Fibroblast of the aortic adventitia (primary cell): ENCODE measurements at places on chromosomes 1 and 21. TPM values are rescaled to one million over a fixed set of nuclear protein-coding genes. Genes with fewer than 3 reads are reported as not detected.

- peak; percentile 91 for DNase-seq
Observed at GRCh38 chr1:46223472-46223943, 20.4 kb downstream of the LURAP1 start.

DNA sequence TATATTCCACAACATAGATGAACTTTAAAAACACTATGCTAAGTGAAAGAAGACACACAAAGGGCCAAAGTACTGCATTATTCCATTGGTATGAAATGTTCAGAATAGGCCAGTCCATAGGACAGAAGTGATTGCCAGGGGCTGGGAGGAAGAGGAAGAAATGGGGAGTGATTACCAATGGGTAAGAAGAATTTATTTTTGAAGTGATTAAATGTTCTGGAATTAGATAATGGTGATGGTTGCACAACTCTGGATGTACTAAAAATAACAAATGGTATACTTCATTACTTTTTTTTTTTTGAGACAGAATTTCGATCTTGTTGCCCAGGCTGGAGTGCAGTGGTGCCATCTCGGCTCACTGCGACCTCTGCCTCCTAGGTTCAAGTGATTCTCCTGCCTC, 61.7 kb downstream of the CHD5 start:
- DNase-seq = peak; percentile 23

DNA sequence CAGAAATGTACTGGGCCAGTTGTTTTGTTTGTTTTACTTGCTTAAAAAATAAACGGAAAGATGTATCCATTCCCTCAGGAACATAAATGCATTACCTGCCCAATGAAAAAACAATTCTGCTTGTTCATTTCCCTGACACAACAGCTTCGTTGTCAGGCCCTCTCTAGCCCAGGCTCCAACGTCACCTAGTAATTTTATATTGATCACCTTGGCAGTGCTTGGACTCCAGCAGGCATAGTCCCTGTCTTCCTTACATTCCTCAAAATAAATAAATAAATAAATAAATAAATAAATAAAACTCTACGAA, 1.2 kb downstream of the CEP170 start:
- DNase-seq = no peak

GRCh38 chr1:28885977-28886730, 28.2 kb upstream of the EPB41 start:
- no peak for DNase-seq

DNA sequence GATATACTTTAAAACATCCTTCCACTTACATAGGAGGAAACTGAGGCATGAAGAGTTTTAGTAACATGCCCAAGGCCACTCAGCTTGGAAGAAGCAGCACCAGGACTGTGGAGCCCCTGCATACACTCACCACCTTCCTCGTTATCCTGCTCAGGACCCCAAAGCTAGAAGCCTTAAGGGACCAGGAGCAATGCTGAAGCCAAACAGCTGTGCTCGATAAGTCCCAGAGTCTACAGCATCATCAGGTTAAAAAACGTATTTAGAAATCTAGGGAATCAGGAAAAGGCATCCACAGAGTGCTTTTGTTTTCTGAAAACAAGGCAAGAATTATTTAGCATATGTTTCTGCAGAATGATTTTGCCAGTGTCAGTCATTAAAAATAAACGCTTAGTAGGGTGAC, 301.7 kb upstream of the ESRRG start:
- DNase-seq = no peak

GRCh38 chr1:62045574-62045973, 149.1 kb upstream of the L1TD1 start:
- no peak for DNase-seq

- no peak for DNase-seq
Observed at GRCh38 chr1:204350312-204350711, 9.4 kb downstream of the PLEKHA6 start.

GRCh38 chr1:93703643-93704042, 22.0 kb upstream of the BCAR3 start:
- DNase-seq = no peak

DNA sequence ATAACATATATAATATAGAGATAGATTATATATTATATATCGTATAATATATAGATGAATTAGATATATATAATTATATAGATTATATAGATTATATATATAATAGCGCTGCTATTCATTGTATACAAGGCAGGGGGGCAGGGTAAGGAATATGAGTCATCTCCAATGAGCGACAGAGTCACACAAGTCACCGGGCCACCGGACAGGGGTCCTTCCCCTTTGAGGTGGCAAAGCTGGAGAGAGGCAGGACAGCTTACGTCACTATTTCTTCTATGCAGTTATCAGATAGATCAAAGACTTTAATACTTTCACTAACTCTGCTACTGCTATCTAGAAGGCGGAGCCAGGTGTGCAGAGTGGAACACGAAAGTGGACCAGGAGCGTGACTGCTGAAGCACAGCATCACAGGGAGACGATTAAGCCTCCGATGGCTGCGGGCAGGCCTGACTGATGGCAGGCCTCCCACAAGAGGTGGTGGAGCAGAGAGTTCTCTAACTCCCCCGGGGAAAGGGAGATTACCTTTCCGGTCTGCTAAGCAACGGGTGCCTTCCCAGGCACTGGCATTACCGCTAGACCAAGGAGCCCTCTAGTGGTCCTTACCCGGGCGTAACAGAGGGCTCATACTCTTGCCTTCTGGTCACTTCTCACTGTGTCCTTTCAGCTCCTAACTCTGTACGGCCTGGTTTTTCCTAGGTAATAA, 2154.7 kb downstream of the MRPL39 start:
- DNase-seq = no peak

PCP4L1 gene
- total RNA-seq = not detected in 2 replicates

CAPN8 gene
- not detected in 2 replicates for total RNA-seq

ERICH3 gene
- total RNA-seq = not detected in 2 replicates

NBPF10 gene
- total RNA-seq = 1.1 and 3.7 TPM in 2 replicates

TMEM234 gene
- 18.3 and 21.0 TPM in 2 replicates for total RNA-seq

HCRTR1 gene
- 0.18 TPM in 1 of 2 replicates, not detected in the other for total RNA-seq

FCGR3A gene
- total RNA-seq = not detected in 2 replicates
